Posterior vena cava (tissue), 2 donors: ENCODE measurements at places on chromosomes 7 and 10. TPM values are rescaled to one million over a fixed set of nuclear protein-coding genes. Genes with fewer than 3 reads are reported as not detected.

The FAM24A gene
- total RNA-seq, result not detected

The MEOX2 gene
- total RNA-seq, result 38.2 TPM

The LRRC18 gene
- total RNA-seq, result not detected

The HOXA7 gene
- total RNA-seq, result 6.7 TPM

The SPDYE5 gene
- not detected for total RNA-seq

The TMEM236 gene
- total RNA-seq, result 1.0 TPM

The TMEM213 gene
- total RNA-seq, result not detected

The AEBP1 gene
- 919 TPM for total RNA-seq

The FXYD4 gene
- not detected for total RNA-seq

The MNX1 gene
- total RNA-seq, result not detected

The ANXA8 gene
- total RNA-seq, result not detected

The CALY gene
- total RNA-seq, result not detected

The LGI1 gene
- total RNA-seq, result 2.6 TPM

The RAMP3 gene
- 45.5 TPM for total RNA-seq

The MCM10 gene
- total RNA-seq, result 0.76 TPM

The BHLHA15 gene
- total RNA-seq, result 0.71 TPM

The SCART1 gene
- 2.9 TPM for total RNA-seq

The HGF gene
- total RNA-seq, result 18.8 TPM

The NACAD gene
- total RNA-seq, result 10.4 TPM

The DDX50 gene
- total RNA-seq, result 45.6 TPM

The SPDYE16 gene
- total RNA-seq, result 0.10 TPM

The OPN1SW gene
- not detected for total RNA-seq

The WDR86 gene
- 6.2 TPM for total RNA-seq

The CTNNA3 gene
- 4.8 TPM for total RNA-seq

The GDF2 gene
- not detected for total RNA-seq

The SEMA4G gene
- total RNA-seq, result 1.6 TPM

The ACTR3C gene
- 1.7 TPM for total RNA-seq

The AHCYL2 gene
- total RNA-seq, result 13.6 TPM

The HTR7 gene
- 1.0 TPM for total RNA-seq

The STRIP2 gene
- 0.33 TPM for total RNA-seq

The ICA1 gene
- 9.4 TPM for total RNA-seq

The MMD2 gene
- total RNA-seq, result not detected

The SNX13 gene
- total RNA-seq, result 51.2 TPM

The CDH23 gene
- total RNA-seq, result 43.0 TPM

The CPEB3 gene
- 3.5 TPM for total RNA-seq

The CALN1 gene
- 0.05 TPM for total RNA-seq

The KCP gene
- 0.95 TPM for total RNA-seq

The SAMD9L gene
- total RNA-seq, result 11.5 TPM

The CADPS2 gene
- total RNA-seq, result 15.6 TPM

The SCIN gene
- total RNA-seq, result 0.79 TPM

The GPR15LG gene
- not detected for total RNA-seq

The GSAP gene
- total RNA-seq, result 9.7 TPM

The PNLIP gene
- not detected for total RNA-seq

The PLXNA4 gene
- total RNA-seq, result 24.9 TPM

The FGF8 gene
- total RNA-seq, result not detected

The AQP1 gene
- total RNA-seq, result 388 TPM

The EGR2 gene
- total RNA-seq, result 4.0 TPM

The KEL gene
- total RNA-seq, result 1.2 TPM

The XRCC2 gene
- total RNA-seq, result 0.51 TPM

The LIPJ gene
- 0.14 TPM for total RNA-seq

The ZNF853 gene
- 11.9 TPM for total RNA-seq

The NODAL gene
- not detected for total RNA-seq

The SFTPA1 gene
- total RNA-seq, result 0.83 TPM

The WIPF3 gene
- 20.8 TPM for total RNA-seq

The ANKIB1 gene
- total RNA-seq, result 59.3 TPM

The ANKRD1 gene
- 3.5 TPM for total RNA-seq

The DYNC1I1 gene
- 17.9 TPM for total RNA-seq

The FAM107B gene
- 28.4 TPM for total RNA-seq

The KIF11 gene
- total RNA-seq, result 1.1 TPM
